ENCODE measurements at places on chromosomes 3 and 15.

GRCh38 chr3:48157950-48158376 lies 30.3 kb downstream of the CDC25A start:
- peak; percentile 15 for DNase-seq

DNA sequence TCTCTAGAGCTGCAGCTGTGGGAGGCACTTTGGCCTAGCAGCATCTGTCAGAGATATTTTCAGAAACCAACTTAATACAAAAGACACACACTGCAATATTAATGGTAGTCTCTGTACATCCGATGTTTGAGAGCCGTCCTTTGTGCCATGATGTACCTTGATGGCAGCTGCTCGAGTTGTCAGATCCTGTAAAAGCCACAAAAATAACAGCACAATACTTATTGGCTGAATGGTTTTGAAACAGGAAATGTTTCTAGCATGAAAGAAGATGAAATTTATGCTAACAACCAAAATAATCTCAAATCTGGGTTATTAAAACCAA lies 445.5 kb upstream of the TBL1XR1 start:
- DNase-seq = no peak

- no peak for DNase-seq
Measured at GRCh38 chr3:38111696-38112377, 25.1 kb downstream of the ACAA1 start.

GRCh38 chr15:80967451-80967850 lies 22.2 kb downstream of the MESD start:
- no peak for DNase-seq

DNA sequence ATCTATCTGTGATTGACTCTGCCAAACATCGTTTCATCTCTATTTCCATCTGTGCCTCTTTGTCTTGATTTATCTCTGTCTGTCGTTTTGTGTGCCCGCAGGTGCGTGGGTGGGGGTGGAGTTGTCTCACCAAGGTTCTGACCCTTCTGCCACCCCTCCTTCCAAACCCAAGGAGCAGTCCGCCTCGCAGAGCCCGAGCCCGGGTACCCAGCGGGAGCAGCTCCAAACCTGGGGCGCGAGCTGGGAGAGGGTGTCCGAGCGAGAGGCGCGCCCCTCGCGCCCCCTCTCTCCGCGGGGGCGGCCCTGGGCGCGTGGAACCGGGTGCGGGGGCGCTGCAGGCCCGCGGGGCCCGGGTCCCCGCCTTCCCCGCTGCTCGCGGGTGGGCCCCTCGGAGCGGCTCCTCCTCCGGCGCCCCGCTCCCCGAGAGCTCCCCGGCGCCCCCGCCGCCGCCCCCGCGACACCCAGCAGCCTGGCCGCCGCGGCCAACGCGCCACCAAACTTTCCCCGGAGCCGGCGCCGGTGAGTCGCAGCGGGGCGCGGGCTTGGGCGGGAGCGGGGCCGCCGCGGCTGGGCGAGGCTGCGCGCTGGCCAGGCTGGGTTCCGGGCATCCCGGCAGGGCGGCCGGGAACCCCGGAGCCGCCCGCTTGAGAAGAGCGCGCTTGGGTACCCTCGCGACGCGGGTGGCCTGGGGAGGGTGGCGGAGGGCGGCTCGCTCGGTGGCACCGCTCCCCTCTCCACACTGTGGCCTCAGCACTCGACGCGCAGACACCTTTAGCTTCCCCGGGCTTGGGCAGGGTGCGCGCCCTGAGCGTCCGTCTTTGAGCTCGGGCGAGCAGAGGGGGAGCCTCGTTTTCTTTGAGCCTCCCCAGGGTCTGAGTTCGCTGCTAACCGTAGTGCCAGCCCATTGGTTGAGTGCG lies at the start of gene HRH1:
TSS of gene HRH1 (plus strand) at position 458 of the 917 bp plus-strand sequence. CDS start 104,545 bp downstream, outside the sequence.
- DNase-seq = no peak

- no peak for DNase-seq
Measured at GRCh38 chr3:56725175-56725574, 42.1 kb upstream of the TASOR start.

DNA sequence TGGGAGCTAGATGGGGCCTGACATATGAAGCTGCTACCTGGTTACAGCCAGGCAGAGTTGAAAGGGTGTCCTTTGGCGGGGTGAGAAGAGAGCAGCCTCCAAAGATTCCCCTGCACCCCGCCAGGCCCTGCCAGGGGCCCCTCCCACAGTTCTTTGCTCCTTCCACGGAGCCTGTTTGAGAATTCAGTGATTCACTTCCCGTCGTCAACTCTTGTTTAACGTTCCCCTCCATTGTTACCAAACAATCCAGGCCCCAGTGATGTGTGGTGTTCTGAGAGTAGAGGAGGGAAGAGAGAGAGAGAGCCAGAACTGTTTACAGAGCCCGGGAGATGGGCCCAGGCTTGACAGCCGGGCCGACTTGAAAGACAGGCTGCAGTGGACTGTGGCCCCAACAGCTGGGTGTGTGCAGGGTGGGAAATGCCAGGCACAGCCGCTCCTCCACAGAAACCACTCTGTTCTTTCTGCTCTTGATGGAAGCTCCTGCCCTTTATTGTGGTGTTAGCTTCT lies 81.5 kb downstream of the SMAD3 start:
- no peak for DNase-seq

DNA sequence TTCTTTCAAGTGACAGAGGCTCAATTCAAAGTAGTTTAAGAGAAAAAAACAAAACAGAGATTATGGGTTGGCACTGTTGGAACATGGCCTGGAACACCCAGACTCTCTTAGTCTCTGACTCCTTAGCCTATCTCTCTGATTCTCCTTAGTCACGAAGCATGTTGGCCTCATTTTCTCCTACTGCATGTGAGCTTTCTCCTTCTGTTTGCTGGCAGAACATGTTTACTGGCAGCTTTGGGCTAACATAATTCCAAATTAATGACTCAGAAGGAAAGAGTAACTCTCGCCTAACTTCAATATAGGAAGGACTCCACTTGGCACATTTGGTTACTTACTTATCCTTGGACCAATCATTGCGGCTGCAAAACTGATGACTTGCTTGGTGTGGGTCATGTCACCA lies 21.7 kb upstream of the CCDC39 start:
- no peak for DNase-seq

GRCh38 chr3:29324180-29324651 lies 43.3 kb downstream of the RBMS3 start:
- no peak for DNase-seq

DNA sequence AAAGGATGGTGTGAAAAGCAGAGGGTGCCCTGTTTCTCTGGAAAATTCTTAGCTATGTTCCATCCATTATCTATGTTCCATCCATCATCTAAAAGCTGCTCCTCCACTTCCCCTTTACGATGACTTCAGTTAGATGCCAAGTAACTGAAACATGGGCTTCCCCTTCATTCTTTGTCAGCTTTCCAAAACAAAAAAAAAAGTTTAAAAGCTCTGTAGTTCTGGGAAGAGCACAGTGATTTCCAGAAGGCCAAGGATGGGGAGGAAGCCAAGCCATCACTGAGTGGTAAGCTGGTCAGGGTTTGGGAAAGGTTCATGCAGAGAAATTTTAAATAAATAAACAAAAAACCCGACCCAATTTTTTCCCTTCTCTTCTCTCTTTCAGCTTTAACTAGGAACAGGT lies 111.5 kb downstream of the CFAP44 start:
- no peak for DNase-seq

DNA sequence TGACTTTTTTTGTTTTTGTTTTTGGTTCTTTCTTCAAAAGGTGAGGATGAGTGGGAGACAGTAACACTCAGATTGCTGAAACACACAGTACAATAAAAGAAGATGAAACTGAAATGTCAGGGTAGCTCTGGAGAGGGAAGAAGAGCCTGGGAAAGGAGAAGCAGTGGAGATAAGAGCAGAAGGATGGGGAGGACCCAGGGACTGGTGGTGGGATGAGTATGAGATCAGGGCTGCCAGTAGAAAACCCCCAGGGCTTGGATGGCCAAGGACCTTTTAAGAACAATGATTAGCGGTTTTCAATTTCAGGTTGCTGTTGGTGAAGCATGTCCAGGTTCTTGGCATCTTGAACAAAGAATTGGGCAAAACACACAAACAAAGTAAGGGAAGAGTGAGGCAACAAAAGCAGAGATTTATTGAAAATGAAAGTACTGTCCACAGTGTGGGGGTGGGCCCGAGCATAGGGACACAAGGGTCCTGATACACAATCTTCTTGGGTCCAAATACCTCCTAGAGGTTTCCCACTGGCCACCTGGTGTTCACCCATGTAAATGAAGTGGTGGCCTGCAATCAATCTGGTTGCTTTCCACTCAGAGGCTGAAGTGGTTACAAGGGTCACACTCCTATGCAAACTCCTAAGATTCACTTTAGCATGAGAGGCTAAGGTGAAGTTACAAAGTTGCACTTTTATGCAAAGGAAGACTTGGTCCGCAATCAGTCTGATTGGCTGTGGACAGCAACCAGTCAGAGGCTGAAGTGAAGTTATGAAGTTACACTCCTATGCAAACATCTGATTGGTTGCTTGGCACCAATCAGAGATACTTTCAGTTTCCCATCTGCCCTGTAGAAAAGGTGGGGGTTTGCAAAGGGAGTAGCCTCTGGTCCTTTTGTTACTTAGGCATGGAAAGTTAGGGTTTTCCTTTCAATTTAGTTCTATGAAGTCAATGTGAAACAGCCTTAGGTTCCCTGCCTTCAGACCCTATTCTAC lies 26.1 kb upstream of the MFSD1 start:
- no peak for DNase-seq

DNA sequence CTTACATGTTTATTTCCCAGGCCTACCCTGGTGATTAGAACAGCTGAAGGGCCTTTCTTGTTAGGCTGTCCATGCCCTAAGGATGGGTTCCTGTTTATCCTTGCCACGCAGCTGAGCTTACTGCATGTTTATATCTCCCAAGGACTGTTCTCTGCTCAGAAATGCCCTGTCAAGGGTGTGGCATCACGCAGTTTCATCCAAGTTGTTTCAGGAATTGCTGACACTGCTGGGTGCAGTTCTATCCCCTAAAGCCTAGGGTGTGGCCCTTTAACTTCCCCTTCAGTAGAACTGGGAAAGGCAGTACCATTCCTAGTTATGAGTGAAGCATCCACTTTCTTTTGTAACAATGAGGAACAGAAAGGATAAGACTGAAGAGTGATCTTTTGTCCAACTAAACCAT lies 5.0 kb downstream of the ELL3 start:
- no peak for DNase-seq

DNA sequence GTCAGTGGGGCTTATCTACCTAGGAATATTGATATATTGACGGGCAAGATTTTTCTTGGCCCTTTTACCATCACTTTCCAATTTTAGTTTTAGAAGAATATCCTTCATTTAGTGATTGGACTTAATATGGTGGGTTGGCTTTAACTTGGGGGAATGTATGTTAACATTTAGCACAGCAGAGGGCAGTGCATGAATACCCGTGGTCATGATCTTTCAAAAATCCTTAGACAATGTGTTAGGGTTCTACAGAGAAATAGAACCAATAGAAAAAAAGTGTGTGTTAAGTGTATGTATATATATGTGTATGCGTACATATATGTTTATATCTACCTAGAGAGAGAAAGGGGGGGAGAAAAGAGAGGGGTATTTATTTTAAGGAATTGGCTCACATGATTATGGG lies 36.9 kb downstream of the GPR171 start:
- DNase-seq = no peak

GRCh38 chr3:172359231-172359630 lies 89.0 kb downstream of the GHSR start:
- no peak for DNase-seq

DNA sequence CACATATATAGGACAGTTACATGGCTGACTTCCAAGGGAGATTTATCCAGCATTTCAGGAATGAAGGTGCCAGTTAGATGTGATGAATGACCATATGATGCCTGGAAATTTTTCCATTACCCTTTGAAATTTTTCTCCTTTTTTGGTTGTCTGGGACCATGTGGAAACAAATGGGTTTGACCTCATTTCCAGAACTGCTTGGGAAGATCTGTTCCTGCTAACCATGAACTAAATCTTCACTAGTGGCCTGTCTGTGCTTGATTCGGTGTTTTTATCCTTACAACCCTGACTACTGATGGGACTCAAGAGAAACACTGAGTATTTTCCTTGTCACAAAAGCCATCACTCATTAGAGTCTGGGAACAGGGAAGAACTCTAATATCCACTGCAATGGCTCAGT lies 409.4 kb downstream of the PDCD6IP start:
- peak; percentile 37 for DNase-seq

GRCh38 chr3:149895769-149896168 lies 74.9 kb downstream of the PFN2 start:
- no peak for DNase-seq

DNA sequence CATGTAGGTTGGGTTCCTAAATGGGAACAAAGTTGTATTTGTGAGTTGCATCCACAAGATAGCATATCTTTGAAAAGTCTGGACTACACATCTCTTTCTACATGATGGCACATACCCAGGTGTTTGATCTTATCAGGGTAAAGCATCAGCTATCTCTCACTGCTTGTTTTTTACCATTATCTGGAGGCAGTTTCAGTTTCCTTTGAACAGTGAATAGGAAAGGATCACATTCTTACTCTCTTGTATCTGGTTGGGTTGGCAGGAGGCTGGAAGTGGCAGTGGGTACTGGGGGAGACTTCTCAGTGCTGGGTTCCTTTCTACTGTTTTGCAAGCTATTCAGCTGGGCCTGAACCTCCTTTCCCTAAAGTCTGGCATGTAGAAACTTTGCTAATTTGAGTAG lies 4.1 kb downstream of the CEMIP start:
- DNase-seq = no peak

DNA sequence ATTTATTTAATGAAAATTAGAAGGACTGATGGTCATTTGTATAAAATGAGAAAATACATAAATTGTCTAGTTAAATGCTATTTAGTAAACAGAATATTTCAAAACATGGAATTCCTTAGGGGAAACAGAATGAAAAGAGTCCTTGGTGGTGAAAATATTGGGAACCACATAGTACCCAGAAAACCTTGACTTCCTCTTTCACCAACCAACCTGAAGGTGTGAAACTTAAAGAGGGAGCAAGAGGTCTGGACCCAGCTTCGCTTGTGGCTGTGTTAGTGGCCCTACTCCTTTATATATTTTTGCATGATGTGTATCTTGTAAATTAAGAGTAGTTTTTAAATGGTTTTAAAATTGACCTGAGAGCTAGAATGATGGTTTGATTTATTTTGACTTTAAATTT lies 64.2 kb downstream of the MAP2K5 start:
- DNase-seq = no peak

- DNase-seq = no peak
Measured at GRCh38 chr15:60392601-60392985, 5.2 kb downstream of the ANXA2 start.

DNA sequence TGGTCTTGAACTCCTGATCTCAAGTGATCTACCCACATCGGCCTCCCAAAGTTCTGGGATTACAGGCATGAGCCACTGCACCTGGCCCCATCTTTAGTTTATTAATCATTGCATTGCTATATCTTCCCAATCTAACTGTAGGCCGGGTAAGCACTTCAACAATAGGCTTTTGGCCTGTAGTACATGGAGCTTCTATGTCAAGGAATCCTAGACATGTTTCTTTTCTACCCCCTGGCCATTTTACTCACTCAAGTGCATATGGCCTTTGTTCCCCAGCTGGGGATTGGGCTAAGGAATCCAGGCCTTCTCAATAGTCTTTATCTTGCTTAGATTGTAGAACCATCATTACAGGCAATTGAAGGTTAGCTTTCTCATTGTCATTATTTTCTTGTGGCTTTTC lies 122.3 kb upstream of the MBNL1 start:
- DNase-seq = no peak

Measured in cerebellum (tissue), 4 donors.